Activated CD8-positive, alpha-beta memory T cell treated with anti-CD3 and anti-CD28 coated beads, Interleukin-2, amount 50 U/mL, for 48 hours (primary cell): ENCODE measurements at places on chromosomes 1 and 21.

- DNase-seq, result peak; percentile 87
These were observed 38.4 kb downstream of the TAS1R2 start for GRCh38 chr1:18820791-18821641.

DNA sequence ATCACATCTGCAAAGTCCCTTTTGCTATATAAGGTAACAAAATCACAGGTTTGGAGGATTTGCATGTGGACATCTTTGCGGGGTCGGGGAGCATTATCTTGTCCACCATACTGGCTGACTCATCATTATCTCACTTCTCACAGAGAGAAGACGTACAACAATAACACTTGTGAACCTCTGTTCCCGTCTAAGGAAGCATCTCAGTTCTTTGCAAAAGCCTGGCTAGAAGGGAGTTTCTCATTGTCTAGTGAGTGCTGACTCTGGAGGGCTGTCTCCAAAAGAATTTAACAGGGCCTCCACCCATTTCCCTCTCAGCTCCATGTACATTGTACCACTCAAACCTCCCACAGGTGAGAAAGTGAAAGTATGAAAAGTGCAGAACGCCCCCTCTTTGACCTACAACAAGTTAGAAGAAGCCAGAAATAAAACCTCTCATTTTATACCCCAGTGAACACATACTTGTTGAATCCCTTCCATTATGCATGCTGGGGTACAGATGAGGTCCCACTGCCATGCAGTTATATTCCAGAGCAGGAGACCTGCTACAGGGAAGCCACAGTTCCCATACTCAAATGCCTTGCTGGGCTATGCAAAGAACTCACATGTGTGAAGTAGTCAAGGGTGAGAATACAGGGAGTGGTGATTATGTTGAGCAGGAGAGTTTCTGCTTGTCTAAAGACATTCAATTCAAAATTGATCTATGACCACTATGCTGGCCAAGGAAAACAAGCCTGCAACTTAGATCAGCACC, 121.7 kb upstream of the PRDX6 start:
- DNase-seq, result no peak

- DNase-seq, result no peak
These were observed 3.6 kb upstream of the NPPA start for GRCh38 chr1:11851180-11851579.

DNA sequence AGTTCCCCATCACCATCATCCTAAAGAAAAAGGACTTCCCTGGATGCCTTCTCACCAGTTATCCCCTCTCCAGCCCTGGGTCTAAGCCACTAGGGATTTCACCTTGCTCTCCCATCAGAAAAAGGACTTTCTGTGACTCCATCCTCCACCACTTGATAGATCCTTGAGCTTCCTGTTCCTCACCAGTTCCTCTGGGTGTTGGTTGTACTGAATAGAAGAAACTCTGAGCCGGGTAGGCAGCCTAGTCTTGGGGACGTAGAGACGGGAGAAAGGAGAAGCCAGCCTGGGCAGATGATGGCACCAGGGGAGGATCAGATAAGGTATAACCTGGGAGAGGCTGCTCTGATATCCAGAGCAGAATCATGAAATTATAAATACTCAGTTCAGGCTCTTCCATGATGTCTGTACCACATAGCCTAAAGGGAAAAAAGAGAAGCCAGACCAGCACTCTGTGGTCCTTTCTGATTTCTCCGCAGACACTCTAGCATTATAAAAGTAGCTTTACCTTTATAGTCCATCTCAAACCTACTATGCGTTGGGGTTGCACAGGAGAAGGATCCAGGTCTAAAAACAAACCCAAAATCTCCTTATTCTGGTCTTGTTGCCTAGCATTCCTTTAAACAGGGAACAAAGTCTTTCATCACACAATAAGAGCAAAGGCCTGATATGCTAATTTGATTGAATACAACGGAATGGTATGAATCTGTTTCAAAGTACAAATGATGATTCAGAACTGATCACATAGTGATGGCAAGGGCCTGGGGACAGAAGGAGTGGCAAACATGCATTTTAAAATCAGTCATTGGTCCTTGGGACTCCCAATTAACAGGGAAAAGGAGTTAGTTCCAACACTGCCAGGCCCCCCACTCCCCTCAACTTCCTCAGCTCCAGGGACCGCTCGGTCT, 1.2 kb upstream of the CD34 start:
- no peak for DNase-seq

GRCh38 chr1:1144843-1145546, 28.7 kb upstream of the TTLL10 start:
- no peak for DNase-seq

GRCh38 chr1:181583598-181583997, 100.3 kb downstream of the CACNA1E start:
- DNase-seq, result no peak

- DNase-seq, result peak; percentile 78
These were observed 27.7 kb upstream of the IL19 start for GRCh38 chr1:206742719-206743383.

GRCh38 chr1:194731025-194731424, 1544.6 kb upstream of the B3GALT2 start:
- DNase-seq, result no peak

- DNase-seq, result no peak
These were observed 14.8 kb upstream of the NCMAP start for GRCh38 chr1:24540906-24541710.

GRCh38 chr1:34851431-34852105, 8.0 kb downstream of the SMIM12 start:
- no peak for DNase-seq

DNA sequence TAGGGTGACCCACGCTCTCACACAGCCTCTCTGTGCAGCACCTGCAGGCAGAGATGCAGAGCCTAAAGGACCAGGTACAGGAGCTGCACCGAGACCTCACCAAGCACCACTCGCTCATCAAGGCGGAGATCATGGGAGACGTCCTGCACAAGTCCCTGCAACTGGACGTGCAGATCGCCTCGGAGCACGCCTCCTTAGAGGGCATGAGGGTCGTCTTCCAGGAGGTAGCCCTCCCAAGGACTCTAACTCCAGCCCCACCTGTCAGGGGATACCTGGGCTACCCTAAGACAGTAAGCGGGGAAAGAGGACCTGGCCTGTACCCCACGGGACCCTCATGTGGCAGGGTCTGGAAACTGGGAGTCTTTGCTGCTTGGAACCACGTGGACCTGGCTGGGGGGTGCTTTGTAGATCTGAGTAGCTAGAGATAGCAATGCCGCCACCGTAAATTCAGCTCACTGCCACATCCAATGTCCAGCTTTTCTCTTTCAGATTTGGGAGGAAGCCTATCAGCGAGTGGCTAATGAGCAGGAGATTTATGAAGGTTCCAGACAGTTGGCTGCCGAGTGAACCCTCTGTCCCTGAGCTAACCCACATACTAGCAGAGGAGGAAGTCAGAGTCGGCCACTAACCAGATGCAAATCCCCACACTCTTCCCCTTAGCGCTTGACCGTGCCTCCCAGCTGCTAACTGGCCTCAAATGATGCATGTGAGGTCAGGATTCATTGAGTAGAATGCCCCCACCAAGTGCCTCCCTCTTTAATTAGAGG, 6.5 kb downstream of the RNF207 start:
- DNase-seq, result no peak
